ENCODE measurements at places on chromosomes 3 and 15.

- DNase-seq = no peak
Measured at GRCh38 chr3:89373434-89373833, 266.0 kb downstream of the EPHA3 start.

- DNase-seq = no peak
Measured at GRCh38 chr3:2897821-2898220, 212.4 kb downstream of the IL5RA start.

DNA sequence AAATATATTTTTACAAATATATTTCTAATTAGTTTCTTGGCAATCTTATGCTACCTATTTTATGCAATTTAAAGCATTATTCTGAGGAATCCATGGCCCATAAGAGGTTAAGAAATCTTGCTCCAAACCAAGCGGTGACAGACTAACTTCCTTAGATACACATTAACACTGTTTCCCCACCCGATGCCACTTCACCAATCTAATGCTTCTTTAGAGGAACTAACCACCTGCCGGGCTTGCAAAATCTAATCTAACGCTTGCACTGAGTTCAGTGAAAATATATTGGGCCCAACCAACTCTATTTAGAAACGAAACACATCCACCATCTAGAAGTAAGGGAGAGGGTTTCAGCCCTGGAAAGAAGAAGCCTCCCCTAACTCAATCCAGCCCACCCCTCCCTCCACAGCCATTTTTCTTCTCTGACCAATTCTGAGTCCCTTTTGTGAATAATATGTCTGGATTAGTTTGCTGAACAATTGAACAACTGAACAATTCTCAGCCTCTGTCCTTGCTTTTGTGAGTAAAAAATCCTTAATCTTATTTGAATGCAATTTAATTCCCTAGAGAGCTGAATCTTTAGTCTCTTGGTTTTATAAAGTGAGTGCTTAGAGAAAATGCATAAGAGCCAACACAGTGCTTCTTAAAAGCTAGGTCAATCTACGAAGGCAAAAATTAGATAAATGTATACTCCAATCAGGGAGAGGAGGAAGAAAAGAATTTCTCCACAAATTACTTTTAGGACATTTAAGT is 150.4 kb upstream of the ADAMTS9 start:
- no peak for DNase-seq

DNA sequence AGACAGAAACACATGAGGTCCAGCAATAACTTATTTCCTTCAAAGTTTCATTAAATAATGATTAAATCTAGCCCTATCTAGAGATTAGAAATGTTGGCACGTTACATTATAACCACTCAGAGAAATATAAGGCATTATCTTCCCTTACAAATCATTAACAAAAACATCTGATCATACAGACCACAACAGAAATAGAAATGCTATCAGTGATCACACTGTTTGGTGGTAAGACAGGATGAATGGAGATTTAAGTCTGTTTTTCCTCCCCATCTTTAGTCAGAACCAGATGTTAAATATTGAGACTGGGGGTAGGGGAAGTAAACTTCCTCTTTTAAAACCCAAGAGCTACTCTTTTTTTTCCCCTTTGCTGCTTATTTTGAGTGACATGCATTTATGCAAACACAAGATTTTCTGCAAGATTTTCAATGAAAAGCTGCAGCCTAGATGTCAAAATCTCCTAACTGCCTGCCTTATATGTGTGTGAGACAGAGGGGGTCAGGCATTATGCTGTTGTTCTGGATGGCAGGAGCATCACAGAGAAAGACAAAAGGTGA is 70.4 kb downstream of the CBLB start:
- DNase-seq = no peak

DNA sequence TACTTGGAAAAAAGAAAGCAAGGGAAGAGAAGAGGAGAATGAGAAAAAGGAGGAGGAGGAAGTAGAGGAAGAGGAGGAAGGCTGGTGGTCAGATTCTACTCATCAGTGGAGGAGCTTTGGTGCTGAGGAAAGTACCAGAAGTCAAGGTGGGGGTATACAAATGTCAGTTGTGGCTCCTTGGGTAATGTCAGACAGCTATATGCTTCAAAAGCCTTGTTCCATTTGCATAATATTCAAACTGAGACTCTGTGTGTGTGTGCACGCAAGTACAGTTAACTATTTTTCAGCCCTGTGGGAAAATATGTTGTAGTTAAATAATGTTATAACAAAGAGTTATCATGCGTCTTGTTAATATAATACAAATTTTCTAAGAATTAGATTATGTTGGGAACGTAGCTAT is 609.7 kb downstream of the PDCD6IP start:
- DNase-seq = no peak

DNA sequence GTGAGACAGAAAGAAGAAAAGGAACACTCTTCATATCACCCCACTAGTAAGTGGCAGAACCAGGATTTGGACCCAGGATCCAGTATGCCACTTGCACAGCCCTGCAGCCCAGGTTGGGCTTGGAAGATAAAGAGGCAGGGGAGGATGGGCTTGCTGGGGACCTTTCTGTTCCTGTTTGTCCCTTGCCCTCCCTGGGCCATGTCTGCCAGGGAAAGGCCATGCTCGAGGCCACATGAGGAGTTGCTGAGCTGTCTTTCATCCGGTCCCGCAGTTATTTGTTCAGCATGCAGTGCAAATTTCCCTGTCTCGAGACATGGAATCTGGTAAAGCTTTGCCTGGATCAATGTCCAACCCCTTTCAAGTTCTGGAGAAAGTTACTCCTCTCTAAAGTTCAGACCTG is 116.0 kb upstream of the MRPS22 start:
- no peak for DNase-seq

DNA sequence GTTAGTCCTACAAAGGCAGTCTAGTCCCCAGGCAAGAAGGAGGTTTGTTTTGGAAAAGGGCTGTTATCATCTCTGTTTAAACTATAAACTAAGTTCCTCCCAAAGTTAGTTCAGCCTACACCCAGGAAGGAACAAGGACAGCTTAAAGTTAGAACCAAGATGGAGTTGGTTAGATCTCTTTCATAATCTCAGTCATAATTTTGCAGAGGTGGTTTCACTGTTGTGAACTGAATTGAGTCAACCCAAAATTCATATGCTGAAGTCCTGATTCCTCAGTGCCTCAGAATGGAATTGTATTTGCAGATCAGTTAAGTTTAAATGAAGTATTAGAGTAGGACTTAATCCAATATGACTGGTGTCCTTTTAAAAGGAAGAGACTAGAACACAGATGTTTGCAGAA is 101.0 kb upstream of the C3orf80 start:
- no peak for DNase-seq

GRCh38 chr3:59777667-59778077 is 727.8 kb upstream of the CFAP20DC start:
- no peak for DNase-seq

DNA sequence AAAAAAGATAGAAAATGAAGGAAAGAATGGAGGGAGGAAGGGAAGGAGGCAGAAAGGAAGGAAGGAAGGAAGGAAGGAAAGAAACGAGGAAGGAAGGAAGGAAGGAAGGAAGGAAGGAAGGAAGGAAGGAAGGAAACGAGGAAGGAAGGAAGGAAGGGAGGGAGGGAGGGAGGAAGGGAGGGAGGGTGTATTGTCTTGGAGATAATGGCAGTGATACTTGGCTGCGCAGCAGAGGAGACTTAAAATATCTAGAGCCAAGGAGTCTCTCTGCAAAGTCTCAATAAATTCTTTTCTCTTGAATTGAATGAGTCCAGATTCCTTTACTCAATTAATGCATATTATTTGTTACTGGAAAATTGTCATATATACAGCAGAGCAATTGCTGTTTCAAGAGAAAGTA is 1059.7 kb downstream of the ZPLD1 start:
- DNase-seq = no peak

DNA sequence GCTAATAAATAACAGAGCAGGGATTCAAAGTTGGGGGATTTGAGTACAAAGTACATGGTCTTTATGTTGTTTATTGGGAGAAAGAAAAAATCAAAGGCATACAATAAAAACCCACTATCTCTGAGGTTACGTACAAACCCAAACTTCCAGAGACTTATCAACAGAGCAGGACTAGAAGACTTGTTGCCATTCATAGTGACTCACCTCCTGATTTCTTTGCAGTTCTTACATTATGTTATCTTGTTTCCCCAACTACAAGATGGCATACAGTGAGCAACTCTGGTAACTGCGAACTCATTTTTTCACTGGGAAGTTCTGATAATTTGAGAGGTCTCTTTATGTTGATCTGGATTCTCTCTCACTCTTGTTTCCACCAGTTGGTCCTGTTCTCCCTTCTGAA is 80.6 kb upstream of the ETV5 start:
- DNase-seq = no peak

- no peak for DNase-seq
Measured at GRCh38 chr3:14836049-14836468, 17.3 kb downstream of the FGD5 start.

DNA sequence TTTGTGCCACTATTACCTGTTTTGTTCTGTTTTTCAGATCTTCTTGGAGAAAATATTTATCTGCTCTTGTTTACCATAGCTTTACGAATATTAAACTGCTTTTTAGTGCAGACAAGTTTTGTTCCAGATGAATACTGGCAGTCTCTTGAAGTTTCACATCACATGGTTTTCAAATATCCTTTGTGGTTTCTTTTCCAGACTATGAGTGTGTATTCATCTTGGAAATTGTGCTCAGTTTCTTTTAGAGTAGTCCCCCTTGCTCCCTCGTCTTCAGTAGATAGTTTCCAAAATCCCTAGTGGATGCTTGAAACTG is 1.2 kb downstream of the PIGB start:
- no peak for DNase-seq

DNA sequence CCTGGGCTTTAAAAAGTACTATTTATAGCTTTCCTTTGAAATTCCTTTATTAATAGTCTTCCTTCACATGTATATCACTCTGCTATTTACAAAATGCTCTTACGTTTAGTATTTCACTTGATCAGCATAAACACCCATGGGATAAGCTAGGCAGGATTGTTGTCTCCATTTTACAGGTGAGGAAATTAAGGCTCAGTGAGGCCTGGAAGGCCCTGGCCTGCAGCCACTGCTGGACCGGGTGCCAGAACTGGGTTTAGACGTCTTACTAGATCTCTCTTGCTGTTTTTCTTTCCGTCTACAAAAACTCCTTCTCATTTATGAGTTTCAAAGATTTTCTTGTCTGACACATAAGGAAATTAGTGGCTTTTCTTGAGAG is 236.4 kb downstream of the LPP start:
- no peak for DNase-seq

DNA sequence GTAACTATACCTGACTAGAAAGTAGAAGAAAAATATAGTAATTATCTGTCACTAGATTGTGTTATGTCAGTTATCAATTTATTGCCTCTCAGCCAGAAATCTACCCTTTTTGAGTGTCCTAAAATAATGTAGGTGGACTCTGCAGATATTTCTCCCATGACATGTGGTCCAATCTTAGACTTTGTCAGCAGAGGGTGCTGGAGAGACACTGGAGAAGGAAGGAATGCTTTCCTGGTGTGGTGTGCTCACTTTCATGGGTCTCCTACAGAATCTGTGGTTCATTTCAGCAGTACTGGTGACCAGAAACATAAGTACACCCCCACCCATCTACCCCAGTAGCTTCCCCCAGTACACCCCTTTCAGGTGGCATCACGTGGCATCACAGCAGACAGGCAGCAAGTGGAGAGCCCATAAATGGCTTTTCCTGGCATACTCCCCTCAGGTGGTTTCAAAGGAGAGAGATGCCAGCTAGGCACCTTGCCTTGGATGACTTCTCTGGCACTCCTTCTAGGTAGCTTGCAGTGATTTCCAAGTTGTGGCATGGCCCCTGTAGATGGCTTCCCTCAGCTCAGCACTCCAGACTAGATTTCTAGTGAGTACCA is 114.7 kb downstream of the GADL1 start:
- DNase-seq = no peak

DNA sequence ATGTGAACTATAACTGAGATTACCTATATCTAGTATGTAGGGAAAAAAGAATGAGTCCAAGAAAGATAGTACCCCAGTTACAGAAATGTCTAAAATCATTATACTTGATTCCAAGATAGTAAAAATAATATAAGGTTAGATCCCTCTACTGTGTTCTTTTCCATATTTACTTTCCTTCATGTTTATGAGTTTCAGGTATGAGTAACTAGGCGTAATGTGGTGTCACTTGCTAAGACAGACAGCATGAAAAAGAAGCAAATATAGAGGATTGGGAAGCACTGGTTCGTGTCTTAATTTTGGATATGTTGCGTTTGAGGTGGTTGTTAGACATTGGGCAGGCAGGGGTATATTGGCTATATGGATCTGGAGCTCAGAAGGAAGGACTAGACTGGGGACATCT is 168.1 kb upstream of the PFN2 start:
- no peak for DNase-seq

- DNase-seq = no peak
Measured at GRCh38 chr3:53211706-53212702, 43.8 kb downstream of the TKT start.

- no peak for DNase-seq
Measured at GRCh38 chr3:142888481-142889211, at the start of gene PCOLCE2. Gene PCOLCE2 (minus strand): TSS chr3:142889083. CDS start chr3:142888896, 187 bp downstream.

- no peak for DNase-seq
Measured at GRCh38 chr3:6935970-6936369, 75.1 kb downstream of the GRM7 start.

DNA sequence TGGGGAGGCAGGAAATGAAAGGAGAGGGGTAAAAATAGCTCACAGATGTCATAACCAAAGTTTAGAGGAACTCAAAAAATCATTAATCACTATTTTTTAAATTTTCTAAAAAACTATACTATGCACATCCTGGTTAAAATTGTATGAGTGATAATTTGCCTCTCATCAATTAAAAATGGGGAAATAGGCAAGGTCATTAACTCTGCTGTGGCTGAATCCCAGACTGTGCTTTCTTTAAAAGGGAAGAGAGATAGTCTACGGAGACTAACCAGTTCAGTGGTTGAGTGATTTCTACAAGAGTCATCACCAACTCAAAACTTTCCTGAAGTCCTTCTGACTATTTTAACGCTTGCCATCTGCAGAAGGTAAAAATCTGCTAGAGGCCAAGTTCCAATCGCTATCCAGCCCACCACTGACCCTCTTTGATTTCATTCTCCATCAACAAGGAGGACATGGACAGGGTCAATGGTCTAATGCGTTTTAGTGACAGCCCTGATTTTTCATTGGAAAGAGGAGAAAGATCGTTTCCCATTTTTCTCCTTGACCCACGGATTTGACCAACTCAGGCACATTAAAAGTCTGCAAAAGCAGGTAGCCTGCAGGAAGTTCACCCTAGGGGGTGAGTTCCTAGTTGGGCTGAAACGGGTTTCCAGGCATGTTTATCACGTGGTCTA is 850 bp downstream of the SUCLG2 start:
- DNase-seq = no peak

- no peak for DNase-seq
Measured at GRCh38 chr3:52986049-52986448, 59.8 kb downstream of the SFMBT1 start.

DNA sequence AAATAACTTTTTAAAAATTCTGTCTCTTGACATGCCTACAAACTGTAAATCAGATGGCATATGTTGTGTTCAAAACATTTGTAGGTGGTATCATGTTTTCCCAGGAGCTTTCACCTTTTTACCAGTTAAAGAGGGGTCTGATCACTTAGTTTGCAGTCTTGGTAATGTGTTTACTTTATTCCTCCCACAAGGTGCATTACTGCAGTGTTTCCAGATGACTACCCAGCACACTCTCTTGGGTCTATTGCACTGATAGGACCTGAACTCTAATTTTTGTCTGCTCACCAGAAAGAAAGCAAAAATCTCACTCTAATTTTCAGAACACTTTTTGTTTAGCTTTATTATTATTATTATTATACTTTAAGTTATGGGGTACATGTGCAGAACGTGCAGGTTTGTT is 734.1 kb downstream of the GBE1 start:
- no peak for DNase-seq
